ENCODE measurements at places on chromosomes 7 and 10. TPM values are rescaled to one million over a fixed set of nuclear protein-coding genes. Genes with fewer than 3 reads are reported as not detected.

DNA sequence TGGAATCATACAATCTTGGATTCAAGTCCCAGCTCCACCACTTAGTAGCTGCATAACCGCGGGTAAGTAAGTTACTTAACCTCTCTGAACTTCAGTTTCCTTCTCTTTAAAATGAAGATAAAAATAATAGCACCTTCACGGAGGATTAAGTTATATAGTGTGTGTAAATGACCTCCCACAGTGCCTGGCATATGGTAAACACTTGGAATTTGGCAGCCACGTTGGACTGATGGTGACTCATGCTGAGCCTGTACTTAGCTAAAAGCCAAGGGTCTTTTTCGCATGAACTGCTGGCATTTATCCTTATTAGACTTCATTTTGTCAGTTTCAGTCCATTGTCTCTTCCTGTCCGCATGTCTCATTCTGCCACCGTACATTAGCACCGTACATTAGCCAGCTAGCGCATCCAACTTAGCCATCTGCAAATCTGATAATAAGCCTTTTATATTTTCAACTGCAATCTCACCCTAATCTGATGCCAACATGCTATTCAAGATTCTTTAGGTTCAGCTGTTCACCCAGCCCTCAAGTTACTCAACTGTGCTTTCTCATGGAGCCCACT, 11.2 kb downstream of the SLC13A4 start:
- H3K4me3 ChIP-seq: no peak overlapping the region
- no peaks in the 10 kb centered on the region for H3K4me1 ChIP-seq
- H3K36me3 ChIP-seq: no peaks in the 10 kb centered on the region
- peaks cover 4% of the 10 kb centered on the region for H3K27me3 ChIP-seq
- no peak overlapping the region for H3K27ac ChIP-seq

DNA sequence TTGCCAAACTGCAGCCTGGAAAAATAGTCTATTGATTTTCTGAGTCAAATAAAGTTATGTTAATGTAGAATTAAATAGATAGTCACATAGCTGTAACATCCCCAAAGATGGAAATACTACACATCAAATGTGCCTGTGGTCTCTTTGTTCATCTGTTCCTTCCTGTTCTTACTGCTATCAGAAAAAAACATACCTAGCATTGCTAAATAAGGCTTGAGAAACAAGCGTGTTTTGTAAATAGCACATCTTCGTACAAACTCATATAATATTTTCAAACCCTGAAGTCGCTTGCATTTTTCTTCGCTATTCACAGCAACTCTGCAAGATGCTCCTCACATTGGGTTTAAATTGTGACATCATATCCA, 116.1 kb downstream of the KLF6 start:
- H3K4me1 ChIP-seq: no peaks in the 10 kb centered on the region
- no peak overlapping the region for H3K27ac ChIP-seq
- H3K4me3 ChIP-seq: no peak overlapping the region
- H3K36me3 ChIP-seq: no peaks in the 10 kb centered on the region
- DNase-seq: no peak
- no peaks in the 10 kb centered on the region for H3K27me3 ChIP-seq

DNA sequence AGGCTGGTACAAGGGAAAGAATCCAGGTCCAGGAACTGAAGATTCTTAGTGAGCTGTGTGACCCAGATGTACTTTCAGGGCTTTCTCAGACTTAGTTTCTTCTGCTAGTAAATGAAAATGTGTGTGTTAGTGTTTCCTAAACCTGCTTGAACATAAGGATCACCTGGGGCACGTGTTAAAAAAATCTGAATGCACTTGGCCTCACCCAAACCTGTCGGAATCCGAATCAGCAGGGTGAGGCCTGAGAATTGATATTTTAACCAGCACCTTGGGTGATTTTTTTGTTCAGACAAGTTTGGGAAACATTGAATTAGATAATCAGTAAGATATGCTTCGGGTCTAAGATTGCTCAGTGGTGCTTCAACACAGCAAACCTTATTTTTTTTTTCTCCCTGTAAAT, 59.7 kb downstream of the ZNF365 start:
- H3K4me3 ChIP-seq: no peak overlapping the region
- no peak for DNase-seq
- H3K27me3 ChIP-seq: no peaks in the 10 kb centered on the region
- no peaks in the 10 kb centered on the region for H3K36me3 ChIP-seq
- peaks cover 5% of the 10 kb centered on the region for H3K4me1 ChIP-seq
- H3K27ac ChIP-seq: peak overlapping the region; percentile 57

GRCh38 chr7:121576148-121576917, 180.2 kb upstream of the FAM3C start:
- H3K27ac ChIP-seq: no peak overlapping the region
- no peak overlapping the region for H3K4me3 ChIP-seq
- no peaks in the 10 kb centered on the region for H3K27me3 ChIP-seq
- H3K36me3 ChIP-seq: no peaks in the 10 kb centered on the region
- DNase-seq: no peak
- H3K4me1 ChIP-seq: no peaks in the 10 kb centered on the region

- H3K27ac ChIP-seq: no peak overlapping the region
- H3K4me3 ChIP-seq: no peak overlapping the region
- H3K36me3 ChIP-seq: no peaks in the 10 kb centered on the region
- no peak for DNase-seq
- H3K4me1 ChIP-seq: peaks cover 15% of the 10 kb centered on the region
Observed at GRCh38 chr7:45924283-45924682, 3.2 kb upstream of the IGFBP3 start.

The ST8SIA6 gene
- total RNA-seq: 4.1 TPM

The PARP12 gene
- 44.1 TPM for total RNA-seq

Measured in tibial nerve (tissue), 4 donors.